ENCODE measurements at places on chromosomes 5 and 9.

GRCh38 chr5:80122579-80122978 lies 87.4 kb downstream of the THBS4 start:
- no peak for DNase-seq

- no peak for DNase-seq
These were observed 3.2 kb downstream of the SGTB start for GRCh38 chr5:65718576-65719310.

- no peak for DNase-seq
These were observed 336.1 kb downstream of the MLLT3 start for GRCh38 chr9:20286154-20286700.

DNA sequence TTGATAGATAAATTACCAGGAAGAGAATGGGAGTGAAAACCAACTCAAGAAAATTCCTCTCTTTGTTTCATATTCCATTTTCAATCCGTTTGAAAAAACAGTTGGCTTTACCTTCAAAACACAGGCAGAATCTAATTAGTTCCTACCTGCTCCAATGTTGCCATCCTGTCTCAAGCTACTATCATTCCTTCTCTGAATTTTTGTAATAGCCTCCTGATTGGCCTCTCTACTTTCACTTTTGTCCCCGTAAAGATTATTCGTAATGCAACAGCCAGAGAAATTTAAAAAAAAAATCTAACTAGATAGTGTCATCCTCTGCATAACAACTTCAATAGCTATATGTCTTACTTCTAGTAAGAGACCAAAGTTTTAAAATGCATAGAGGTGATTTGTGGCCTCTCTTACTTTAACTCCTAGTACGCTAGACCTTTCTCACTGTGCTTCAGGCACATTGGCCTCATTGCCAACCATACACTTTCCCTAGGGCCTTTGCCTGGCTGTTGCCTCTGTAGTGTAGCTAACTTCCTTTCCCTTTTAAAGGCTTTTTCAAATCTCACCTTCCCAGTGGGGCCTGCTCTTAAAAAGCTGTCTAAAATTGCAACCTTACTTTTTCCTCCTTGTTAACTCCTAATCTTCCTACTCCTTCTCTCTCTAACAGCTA lies 311.3 kb upstream of the GRIN3A start:
- no peak for DNase-seq

GRCh38 chr5:92002721-92003274 lies 619.7 kb upstream of the ARRDC3 start:
- no peak for DNase-seq

DNA sequence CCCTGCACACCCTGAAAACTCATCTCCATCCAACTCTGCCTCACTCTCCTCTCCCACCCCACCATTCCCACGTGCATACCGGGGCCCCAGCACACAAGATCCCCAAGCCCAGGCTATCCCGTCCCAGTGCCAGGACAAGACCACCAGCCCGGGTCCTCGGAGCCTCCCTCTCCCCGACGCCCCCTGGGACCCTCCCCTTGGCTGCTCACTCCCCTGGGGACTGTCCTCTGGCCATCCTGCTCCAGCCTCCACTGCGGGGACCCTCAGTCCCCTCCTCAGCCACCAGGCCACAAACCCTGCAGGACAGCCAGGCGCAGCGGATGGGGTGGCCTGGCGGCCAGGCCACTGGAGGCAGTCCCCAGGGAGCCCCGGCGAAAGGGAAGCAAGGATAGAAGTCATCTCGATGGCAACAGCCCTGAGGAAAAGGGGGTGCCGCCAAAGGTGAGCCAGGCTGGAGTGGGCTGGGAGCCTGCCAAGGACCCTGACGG lies 62.8 kb downstream of the C9orf50 start:
- no peak for DNase-seq
